ENCODE measurements at places on chromosomes 16 and 17.

DNA sequence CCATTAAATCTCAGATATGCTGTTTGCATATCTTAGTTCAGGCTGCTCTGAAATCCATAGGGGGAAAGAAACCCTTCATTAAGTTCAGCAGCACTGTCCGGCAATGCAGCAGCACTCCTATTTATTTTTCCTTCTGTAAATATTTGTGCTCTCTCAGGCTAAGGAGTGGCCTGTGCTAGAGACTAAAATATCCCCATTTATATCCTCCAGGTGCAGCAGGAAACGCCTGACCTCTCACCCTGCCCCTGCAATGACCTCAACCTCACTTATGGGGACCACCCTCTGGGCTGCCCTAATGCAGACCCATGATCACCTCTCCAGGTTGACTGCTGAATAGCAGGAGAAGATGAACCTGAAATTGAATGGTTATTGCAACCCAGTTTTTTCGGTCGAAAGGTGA lies 165.0 kb upstream of the ELAC2 start:
- no peak for DNase-seq

- DNase-seq = no peak
These were observed 7.0 kb downstream of the PLXDC1 start for GRCh38 chr17:39144416-39144840.

DNA sequence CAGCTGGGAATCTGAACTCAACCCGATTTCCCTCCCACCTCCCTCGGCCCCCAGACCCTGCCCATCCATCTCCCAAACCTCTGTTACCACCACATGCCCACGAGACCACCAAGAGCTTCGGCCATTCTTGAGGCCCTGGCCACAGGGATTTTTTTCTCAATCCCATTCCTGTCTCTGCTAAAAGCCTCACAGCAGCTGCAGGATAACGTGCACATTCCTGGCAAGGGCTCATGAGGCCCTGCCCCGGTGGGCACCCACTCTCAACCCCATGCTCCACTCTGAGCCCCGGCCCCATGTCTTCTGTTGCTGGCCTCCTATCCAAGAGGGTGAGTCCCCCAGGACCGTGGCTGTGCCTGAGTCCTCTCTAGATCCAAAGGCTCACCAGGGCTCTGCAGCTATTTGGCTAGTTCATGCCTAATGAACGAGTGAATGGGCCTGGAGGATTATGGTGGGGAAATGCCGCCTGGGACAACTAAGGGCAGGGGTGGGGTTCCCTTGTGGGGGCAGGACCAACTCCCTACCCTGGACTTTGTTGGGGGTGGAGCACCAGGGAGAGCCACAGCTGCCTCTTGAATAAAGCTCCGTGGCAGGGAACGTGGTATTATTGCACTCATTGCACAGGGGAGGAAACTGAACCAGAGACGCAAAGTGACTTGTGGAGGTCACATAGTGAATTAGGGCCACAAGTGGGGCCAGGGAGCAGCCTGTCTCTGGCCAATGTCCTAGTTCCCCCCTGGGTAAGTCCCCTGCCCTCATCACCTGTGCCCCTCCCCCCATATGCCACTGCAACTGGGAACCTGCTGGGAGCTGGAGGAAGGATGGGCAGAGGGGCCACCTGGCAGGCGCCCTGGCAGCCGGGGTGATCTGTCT lies 113.8 kb upstream of the SMURF2 start:
- DNase-seq = peak; percentile 22

DNA sequence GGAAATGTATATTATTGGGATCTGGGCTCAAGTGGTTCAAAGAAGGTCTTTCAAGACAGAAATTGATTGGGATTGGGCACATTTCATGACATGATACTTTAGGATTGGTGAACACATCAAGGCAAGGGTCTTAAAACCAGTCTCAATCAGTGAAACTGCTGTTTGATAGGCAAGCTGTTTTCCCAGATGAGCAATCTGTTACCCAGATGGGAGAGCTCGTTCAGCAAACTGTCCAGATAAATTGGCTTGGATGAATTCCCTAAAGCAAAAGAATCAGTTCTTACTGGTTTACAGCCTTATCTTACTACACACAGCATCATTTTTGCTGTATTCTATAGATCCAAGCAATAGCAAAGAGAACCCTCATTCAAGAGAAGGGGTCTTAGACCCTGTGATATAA lies 31.0 kb upstream of the CNEP1R1 start:
- DNase-seq = no peak

GRCh38 chr17:66690166-66690565 lies 144.8 kb upstream of the CACNG5 start:
- no peak for DNase-seq

DNA sequence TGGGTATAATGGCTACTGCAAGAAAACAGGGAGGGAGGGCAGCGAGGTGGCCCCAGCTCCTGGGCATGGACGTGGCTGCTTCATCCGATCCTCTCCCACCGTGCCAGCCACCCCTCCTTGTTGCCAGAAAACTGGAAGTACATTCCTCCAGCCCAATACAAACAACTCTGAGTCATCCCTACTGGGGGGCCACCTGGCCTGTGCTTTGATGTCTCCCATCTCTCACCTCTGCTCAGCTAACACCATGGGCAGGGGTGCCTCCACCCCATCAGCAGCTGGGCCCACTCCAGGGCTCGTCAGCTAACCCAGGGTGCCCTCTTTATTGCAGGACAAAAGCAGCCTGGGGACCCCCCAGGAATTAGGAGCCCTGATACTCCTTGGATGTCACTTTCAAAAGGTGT lies 2.0 kb downstream of the RHBDF2 start:
- no peak for DNase-seq

DNA sequence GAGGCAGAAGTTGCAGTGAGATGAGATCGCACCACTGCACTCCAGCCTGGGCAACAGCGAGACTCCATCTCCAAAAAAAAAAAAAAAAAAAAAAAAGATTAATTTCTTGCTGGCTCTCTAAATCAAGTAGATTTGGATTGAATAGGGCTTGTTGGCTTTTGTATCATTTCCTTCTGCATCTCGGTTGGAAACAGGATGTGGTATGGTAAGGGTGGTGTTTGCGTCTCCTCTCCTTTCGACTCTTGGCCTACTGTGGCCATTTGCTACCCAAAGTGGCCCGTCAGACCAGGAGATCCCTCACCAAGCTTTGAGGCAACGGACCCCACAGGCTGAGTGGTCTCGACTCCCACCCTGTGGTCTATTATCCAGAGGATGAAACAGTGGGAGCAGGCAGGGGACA lies 168.0 kb upstream of the IRX3 start:
- no peak for DNase-seq

DNA sequence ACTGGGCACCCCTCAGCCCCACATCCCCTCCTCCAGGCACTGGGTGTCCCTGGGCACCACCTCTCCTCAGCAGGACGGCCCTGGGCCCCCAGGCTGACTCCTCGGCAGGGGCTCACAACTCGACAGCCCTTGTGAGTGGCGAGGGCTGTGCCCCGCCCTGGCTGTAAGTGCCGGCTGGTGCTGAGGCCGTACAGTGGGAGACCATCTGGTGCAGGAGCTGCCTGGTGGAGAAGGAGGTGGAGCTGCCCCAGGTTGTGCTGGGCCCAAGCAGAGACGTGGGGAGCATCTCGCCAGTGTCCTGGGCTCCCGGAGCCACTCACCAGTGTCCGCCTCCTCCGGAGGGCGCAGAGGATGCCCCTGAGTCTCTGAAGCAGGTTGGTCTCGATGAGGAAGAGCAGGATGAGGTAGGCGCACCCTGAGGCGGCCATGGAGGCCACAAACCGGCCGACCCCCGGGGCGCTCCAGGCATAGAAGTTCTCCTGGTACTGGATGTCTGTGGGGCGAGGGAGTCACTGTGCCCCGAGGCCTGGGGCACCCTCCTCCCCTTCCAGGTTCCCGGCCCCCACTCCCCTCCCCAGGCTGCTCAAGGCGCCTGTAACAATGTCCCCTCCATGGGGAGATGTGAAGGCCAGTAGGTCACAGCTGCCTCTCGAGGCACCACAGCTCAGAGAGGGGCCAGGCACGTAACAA lies 15.1 kb upstream of the RNPS1 start:
- no peak for DNase-seq

- DNase-seq = peak; percentile 75
These were observed 2.3 kb upstream of the UBALD2 start for GRCh38 chr17:76262732-76263344.

GRCh38 chr17:46865100-46865499 lies 13.7 kb downstream of the WNT9B start:
- no peak for DNase-seq

- DNase-seq = no peak
These were observed 35.8 kb upstream of the ADGRG1 start for GRCh38 chr16:57592591-57593003.

DNA sequence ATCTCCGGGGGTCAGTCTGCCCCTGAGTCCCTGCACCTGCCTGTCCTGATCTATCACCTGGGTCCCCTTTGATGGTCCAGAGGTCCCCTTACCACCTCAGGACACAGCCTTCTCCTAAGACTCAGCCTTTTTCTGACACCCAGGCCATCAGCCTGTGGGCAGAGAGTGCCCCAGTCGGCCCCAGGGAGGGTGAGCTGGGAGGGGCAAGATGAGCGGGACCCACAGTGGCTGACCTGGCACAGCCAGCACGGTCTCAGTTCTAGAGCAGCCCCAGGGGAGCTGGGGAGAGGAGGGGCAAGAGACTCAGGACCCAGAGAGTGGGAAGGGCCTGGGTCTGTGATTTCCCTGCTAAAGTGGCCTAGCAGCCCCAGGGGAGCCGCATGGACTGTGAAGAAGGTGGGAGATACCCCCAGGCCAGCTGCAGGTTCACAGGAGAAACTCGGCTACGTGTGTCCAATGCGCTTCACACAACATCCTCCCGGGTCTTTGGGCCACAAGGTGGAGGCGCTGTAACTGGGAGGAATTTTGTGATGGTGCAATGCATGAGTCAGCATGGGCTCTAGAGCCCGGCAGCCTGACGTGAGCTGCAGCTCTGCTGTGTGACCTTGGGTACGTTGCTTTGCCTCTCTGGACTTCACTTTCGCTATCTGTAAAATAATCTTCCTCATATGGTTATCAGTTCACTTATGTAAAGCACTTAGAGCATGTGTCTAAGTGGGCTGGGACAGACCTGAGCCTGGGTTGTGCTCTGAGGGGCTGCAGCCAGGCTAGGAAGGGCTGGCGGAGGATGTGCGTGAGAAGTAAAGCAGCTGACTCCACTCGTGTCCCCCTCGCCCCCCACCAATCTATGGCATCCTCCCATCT lies 67.2 kb upstream of the LHX1 start:
- no peak for DNase-seq

DNA sequence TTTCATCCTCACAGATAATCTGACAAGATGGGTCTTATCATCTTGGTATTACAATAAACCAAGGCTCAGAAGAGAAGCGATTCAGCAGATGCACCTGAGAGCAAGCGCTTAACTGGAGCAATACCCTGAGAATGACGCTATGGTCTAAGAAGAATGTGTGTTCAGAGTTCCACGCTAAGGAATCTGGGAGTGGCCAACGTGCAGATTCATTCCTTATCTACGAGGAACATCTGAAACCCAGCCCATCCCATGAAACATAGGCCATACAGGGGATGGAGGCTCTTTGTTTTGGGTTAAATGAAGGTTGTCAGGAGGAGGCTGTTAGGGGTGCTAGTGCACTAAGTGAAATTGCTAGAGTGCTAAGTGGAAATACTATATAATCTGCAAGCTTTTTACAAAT lies 28.5 kb upstream of the KDM8 start:
- no peak for DNase-seq

GRCh38 chr16:927406-927805 lies 43.4 kb downstream of the LMF1 start:
- DNase-seq = no peak

- DNase-seq = no peak
These were observed 83.7 kb downstream of the RTN4RL1 start for GRCh38 chr17:1941272-1942065.

GRCh38 chr17:31715446-31715845 lies 143.6 kb downstream of the COPRS start:
- DNase-seq = peak; percentile 15

- DNase-seq = peak; percentile 58
These were observed 1.2 kb downstream of the OR1F1 start for GRCh38 chr16:3188925-3189825.

DNA sequence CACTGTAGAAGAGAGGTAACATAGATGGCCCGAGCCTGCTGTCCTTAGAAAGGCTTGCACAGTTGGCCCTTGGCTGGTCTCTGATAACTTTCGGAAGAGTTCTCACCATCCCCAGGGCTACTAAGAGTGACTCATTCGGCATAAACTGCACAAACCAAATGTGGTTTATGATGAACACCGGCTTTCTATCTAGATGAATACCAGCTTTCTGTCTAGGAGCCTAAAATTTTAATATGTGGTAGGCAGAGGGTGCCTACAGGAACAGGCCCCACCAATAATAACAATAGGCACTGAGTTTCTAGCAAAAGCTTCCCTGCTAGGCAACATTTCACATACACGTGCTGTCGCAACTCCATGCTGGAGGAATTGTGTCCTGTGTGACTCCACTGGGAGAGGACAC lies 15.4 kb downstream of the CNOT1 start:
- no peak for DNase-seq

GRCh38 chr16:57265850-57266530 lies 18.5 kb downstream of the PLLP start:
- no peak for DNase-seq

GRCh38 chr16:35311475-35311874 lies 1852.1 kb downstream of the TP53TG3F start:
- no peak for DNase-seq

DNA sequence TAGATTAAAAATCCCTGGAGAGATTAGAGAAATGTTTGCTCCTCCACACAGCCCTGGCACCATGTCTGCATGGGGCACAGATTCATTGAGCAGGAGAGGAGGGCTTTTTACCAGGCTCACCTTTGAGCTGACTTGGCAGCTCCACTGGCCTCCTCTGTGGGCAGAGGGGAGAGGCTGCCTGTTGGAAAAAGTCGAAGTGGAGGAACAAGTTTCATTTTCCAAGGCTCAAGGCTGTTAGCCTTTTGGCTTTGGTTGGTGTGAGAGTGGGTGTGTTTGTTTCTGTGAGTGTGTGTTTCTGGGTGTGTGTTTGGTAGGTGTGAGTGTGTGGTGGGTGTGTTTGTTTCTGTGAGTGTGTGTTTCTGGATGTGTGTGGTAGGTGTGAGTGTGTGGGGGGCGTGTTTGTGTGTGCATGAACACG lies 5.6 kb downstream of the TMEM238L start:
- DNase-seq = no peak

GRCh38 chr16:85227084-85227945 lies 115.0 kb upstream of the CIBAR2 start:
- no peak for DNase-seq

GRCh38 chr17:49190932-49191331 lies 19.4 kb downstream of the GNGT2 start:
- no peak for DNase-seq

GRCh38 chr16:85250147-85250463 lies 137.8 kb upstream of the CIBAR2 start:
- no peak for DNase-seq

GRCh38 chr16:76668207-76668725 lies 391.1 kb downstream of the CNTNAP4 start:
- no peak for DNase-seq

- DNase-seq = no peak
These were observed 106.9 kb downstream of the SYCE1L start for GRCh38 chr16:77306075-77306474.

GRCh38 chr16:3252967-3253366 lies 3.5 kb downstream of the MEFV start:
- DNase-seq = no peak

GRCh38 chr17:72832306-72832705 lies 260.2 kb downstream of the SLC39A11 start:
- no peak for DNase-seq
